ENCODE measurements at places on chromosomes 5 and 9.

DNA sequence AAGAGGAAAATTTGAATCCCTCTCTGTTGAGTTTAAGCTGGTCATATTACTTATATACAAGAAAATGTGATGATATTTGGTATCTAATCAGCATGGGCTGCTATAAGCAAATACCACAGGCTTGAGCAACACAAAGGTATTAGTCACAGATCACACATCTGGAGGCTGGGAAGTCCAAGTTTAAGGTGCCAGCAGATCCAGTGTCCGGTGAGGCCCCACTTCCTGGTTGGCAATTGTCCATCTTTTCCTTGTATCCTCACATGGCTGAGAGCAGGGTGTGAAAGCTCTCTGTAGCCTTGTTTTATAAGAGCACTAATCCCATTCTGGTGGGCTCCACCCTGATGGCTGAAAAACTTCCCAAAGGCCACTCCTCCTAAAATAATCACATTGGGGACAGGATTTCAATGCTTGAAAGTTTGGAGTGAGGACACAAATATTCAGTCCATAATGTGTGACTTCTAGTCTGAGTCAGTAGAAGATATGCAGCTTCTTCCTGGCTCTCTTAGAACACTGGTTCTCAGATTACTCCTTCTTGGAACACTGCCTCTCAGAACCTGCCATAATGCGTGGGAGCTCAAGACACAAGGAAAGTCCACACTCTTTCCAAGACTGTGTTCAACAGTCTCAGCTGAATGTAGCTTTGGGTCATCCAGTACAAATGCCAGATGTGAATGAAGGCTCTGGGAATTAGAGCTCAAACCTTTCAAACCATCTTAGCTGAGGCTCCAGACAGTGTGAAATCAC, 124.1 kb downstream of the PRDM9 start:
- DNase-seq = peak; percentile 52

GRCh38 chr9:126127591-126127990, 199.0 kb upstream of the MVB12B start:
- no peak for DNase-seq

DNA sequence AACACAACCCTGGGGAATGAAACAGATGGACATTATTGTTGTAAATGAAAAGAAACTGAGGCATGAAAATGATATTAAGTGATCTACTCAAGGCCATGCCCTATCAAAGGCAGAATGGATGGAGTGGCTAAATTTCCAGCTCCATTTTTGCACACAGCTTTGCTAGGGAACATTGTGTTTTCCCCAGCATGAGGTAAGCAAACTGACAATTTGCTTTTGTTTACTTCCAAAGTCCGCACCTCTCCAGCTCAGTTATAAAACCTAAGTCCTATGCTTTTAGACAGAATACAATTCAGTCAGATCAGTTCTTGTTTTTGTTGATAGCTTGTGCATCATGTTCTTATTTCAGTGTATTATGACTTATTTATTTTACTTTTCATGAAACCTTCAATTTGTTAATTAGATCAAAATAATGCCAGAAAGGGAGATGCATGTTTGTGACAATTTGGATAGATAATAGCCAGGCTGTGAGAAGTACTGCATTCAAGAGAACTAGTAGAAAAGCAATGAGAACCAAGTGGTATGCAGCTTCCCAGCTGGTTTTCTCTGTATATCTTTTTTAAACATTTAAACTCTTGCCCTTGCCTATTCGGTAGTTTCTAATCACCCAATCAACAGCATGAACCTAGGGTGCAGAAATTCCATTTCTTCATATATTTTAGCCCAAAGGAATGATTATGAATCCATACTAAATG, 380.8 kb downstream of the SPATA31D1 start:
- no peak for DNase-seq

- peak; percentile 79 for DNase-seq
Observed at GRCh38 chr5:61866930-61867329, 439.1 kb upstream of the KIF2A start.

GRCh38 chr5:163861670-163862069, 356.3 kb downstream of the MAT2B start:
- no peak for DNase-seq

- no peak for DNase-seq
Observed at GRCh38 chr9:115691693-115692092, 461.9 kb upstream of the PAPPA start.

- DNase-seq = no peak
Observed at GRCh38 chr9:89732939-89733324, 128.1 kb downstream of the GADD45G start.

GRCh38 chr9:7132605-7133004, 374.8 kb downstream of the KDM4C start:
- DNase-seq = no peak
